ENCODE measurements at places on chromosomes 12 and 14.

- peak; percentile 55 for DNase-seq
Observed at GRCh38 chr12:62435303-62436163, 31.1 kb upstream of the MON2 start.

DNA sequence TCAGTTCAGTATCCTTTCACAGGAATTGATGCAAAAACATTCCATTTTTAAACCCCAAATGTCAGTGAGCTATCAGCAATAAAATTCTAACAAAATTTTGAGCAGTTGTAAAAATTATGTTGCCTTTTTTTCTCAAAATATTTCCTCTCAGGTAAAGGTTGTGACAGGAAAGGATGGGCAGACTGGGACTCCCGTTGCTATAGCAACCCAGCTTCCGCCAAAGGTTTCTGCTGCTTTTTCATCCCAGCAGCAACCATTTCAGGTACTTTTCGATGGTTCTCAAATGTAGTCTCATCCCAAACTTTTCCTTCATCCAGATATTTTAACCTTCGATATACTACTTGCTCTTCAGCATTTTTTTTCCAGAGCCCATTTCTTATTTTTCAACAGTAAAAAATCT is 13.6 kb downstream of the EP400 start:
- DNase-seq: no peak

- no peak for DNase-seq
Observed at GRCh38 chr14:68097727-68098126, 278.1 kb downstream of the RAD51B start.

DNA sequence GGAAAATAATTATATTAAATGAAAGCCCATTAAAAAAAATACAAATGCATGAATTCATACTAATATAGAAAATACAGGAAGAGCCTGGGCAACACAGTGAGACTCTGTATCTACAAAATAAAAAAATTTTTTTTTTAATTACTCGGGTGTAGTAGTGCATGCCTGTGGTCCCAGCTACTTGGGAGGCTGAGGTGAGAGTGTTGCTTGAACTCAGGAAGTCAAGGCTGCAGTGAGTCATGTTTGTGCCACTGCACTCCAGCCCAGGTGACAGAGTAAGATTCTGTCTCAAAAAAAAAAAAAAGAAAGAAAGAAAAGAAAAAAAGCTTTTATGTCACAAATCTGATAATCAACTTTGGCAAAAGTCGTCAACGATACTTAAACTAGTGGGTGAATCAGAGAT is 80.6 kb upstream of the PLEKHA5 start:
- DNase-seq: no peak

DNA sequence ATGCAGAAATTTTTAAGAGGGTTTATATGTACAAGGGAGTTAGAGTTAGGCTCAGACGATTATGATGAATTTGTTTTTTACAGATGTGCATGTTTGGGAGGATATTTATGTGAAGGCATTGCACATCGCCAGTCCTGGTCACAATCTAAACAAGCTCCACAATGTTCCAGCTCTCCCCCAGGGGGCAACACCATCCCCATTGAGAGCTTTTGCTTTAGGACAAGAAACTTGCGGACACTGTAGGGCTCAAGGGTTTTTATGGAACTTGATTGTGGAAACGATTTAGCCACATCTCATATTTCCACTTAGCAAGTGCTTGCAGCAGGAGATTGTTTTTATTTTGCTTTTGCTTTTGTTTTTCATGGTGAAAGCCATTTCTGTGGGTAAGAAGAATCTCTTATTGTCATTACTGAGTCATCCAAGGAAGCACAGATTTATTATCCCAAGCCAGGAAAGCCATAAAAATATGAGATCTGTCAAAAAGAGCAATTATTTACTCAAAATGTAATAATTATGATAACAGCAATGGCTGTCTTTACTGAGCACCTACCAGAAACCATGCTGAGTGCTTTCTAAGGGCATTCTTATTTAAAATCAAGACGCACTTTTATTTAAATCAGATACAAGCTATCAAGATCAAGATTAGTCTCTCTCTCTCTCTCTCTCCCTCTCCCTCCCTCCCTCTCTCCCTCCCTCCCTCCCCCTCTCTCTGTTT is 276.7 kb upstream of the SRRM4 start:
- DNase-seq: no peak

All from NCI-H510A (cell line).